NCI-H2081 (cell line): ENCODE measurements at places on chromosomes 4 and X.
A peak's percentile ranks its signal among the peaks of the same experiment; 100 is the strongest.

DNA sequence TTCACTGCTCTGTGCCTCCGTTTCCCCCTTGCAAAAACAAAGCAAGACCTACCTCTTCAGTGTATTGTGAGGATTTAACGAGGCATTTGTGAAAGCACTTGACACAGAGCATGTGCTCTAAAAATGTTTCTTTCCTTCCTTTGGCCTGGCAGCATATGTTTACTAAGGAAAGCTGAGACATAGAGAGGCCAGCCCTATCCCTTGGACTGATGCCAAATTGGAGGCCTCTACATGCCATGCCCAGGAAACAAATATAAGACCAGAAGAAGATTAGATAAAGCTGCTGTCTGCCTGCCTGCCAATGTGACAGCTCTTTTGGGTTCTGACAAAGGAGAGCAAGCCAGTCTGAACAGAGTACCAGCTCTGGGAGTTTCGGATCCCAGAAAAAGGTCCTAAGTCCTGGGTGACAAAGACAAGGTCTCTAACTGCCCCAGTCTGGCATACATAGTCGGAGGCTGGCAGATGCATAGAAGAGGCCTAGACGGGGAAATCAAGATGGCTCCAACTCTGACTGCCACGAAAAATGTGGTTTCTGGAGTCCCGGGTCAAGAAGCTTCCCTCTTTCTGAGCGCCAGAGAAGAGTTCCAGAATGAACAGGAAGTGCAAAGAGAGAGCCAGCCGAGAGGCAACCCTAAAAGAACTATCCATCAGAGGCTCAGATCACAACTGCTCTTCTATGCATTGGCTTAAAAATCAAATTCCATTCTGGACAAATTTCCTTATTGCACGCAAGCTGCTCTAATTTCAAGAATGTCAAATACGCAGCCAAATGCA lies 25.8 kb downstream of the OTUD6A start:
- DNase-seq = no peak

- DNase-seq = no peak
These were observed 215.5 kb downstream of the LDB2 start for GRCh38 chr4:16682975-16683374.

GRCh38 chr4:113325876-113326615 lies 276.6 kb downstream of the ANK2 start:
- no peak for DNase-seq

DNA sequence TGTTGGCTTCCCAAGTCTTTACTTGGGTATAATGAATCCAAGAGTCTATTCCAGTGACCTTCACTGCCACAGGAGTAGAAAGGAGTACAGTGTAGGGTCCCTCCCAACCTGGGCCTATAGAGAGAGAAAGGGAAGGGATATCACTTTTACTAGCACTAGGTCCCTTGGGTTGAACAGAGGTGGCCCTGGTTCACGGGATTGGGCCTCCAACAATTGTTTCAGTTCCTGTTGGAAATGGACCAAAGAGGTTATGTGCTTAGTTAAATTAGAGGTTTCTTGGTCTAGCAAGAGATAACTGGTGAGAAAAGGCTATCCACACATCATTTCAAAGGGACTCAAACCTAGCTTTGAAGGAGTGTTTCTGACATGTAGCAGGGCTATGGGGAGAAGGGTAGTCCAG lies 57.1 kb upstream of the MED14 start:
- no peak for DNase-seq

DNA sequence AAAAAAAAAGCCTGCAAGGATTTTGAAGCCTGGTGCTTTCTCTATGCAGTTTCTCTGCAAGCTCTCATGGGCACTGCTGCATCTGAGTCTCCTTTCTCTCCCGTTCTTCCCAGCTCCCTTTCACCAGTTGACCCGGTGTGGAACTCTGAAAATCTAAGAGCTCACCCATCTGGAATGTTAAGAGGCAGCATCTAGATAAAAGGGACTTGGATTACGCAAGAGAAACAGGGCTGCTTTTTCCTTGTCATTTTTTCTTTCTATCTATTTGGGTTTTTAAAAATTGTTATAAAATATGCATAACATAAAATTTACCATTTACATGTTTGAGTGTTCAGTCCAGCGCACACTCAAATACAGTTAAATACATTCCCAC lies 95.2 kb upstream of the RPS6KA3 start:
- DNase-seq = peak; percentile 32

DNA sequence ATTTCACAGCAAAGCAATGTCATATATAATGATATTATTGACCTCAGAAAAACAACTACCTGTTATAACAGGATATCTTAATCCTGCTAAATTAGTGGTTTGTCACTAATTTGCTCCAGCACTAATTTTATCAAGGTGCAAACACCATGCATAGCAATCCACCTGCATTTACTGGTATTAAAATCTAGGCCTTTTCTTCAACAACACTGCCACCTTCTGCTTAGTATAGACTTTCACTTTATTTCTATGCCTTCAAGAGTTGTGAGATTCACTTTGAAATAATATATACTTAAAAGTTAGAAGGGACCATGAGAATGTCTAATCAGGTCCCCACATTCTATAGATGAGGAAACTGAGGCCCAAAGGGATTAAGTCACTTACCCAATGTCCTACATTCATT lies 82.1 kb upstream of the IQCM start:
- DNase-seq = no peak

DNA sequence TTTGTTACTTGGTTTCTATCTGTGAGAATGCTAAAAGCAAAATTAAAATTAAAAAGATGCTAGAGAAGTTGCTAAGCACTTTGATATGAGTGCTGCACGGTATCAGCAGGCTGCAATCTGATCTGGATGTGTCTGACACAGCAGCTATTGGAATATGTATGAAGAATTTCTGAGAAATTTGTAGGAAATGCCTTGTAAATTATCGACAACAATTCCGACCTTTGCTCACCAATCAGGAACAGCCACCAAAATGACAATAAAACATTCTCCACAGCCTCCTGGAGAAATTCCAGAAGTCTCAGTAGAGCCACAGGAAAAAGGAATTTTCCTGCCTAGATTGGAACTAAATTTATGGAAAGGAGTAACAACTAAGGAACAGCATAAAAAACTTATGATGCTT lies 82.5 kb downstream of the TIGD2 start:
- no peak for DNase-seq

DNA sequence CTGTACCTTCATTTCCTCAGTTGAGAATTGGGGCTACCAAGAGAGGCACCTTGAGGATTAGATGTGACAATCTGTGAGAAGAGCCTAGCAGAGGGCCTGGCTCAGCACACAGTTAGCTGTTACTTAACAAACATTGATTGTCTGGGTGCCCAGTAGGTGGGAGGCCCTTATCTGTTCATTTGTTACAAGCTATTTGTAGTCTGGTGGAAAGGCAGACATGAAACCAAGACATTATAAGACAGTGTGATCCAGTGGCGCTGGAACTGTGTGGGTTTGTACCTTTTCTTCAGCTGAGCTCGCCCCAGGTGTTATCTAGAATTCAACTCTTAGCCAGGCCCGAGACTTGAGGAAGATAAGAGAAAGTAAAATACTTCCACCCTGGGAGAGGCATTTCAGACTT lies 16.9 kb downstream of the AKAP4 start:
- DNase-seq = no peak

GRCh38 chr4:136818811-136819330 lies 713.4 kb downstream of the PCDH18 start:
- no peak for DNase-seq

DNA sequence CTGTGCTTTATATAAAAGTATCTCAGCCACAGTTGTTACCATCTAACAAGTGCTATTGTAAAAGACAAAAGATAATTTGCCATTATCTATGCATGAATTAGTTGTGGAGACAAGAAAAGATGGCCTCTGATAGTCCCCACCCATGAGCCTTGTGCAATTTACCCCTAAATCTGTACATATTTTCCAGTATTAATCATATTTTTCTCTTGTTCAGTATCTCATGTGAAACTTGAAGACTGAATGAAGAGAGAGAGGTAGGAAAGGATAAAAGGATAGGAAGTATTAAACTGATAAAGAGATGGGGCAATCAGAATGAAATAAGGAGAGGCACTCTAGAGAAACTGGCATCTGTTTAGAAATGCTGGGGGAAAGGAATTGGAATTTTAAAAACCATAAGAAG lies 3.7 kb downstream of the MYOZ2 start:
- no peak for DNase-seq

DNA sequence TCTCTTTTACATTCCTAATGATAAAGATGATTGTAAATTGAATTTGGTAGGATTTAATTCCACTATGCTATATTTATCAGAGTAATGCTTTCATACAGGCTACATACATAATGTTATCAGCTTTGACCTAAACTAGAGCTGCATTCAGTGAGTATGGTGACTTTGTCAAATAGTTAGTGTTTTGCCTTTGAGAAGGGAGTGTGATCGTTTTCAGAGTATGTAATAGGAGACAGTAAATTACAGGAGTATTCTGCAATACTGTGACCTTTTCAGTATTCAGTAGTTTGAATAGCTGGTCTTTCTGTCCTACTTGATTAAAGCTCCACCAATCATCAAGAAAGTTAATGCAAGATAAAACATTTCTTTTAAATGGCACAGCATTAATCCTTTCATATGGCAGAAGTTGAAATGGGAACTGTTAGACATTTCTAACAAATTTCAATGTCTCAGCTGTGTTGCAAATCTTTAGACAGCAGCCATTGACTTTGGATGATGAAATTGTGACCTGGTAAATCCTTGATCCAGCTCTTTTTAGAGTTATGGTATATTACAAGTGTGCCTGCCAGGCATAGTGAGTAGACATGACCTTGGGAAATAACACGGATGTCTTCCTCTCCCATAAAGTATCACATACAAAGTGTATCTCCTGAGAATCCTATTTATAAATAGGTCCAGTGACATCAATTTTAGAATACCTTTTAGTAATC lies 455.3 kb downstream of the KCTD8 start:
- DNase-seq = no peak

DNA sequence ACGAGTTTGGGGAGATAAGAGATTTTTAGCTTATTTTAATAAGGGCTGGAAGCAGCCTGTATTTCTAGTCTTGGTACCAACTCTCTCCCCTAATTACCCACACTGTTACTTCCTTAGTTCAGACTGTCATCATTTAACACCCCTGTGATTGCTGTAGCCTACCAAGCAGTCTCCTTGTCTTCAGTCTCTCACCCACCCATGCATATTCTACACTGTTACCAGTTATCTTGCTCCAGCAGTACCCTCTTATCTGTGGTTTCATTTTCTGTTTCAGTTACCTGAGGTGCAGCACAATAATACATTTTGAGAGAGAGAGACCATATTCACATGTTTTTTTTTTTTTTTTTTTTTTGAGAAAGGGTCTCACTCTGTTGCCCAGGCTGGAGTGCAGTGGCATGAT lies 80.2 kb downstream of the DIAPH2 start:
- no peak for DNase-seq

GRCh38 chr4:55253948-55254593 lies 92.0 kb upstream of the SRD5A3 start:
- DNase-seq = no peak

GRCh38 chr4:142278663-142279062 lies 567.4 kb downstream of the INPP4B start:
- DNase-seq = no peak

GRCh38 chr4:85762529-85762871 lies 287.6 kb downstream of the ARHGAP24 start:
- DNase-seq = no peak

- no peak for DNase-seq
These were observed 16.3 kb downstream of the PPP2R3B start for GRCh38 chrX:370244-370962.

DNA sequence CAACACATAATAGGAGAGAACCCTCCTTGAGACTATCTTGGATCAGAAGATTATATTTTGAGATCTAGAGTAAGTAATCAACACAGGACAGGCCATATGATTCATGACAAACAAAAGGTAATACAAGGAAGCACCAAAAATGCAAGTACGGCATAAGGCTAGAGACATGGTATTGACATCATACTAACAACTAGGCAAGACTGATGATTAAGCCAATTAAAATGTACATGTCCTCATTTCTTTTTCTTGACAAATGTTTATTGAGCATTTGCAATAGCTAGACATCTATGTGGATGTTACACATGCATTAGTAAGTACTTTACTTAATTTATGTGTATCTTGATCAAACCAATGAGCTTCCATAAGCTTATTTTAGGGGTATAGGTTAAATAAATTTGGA lies 695.7 kb upstream of the GALNTL6 start:
- DNase-seq = no peak

GRCh38 chr4:3375688-3376087 lies 66.1 kb upstream of the HGFAC start:
- DNase-seq = no peak

- no peak for DNase-seq
These were observed 80.7 kb upstream of the PRPS1 start for GRCh38 chrX:107547621-107548020.

GRCh38 chrX:39616098-39616729 lies 481.5 kb downstream of the BCOR start:
- DNase-seq = no peak

- no peak for DNase-seq
These were observed 101.1 kb downstream of the AREG start for GRCh38 chr4:74546057-74546456.
